ENCODE measurements at places on chromosomes 16 and 17.

GRCh38 chr16:76882105-76882504 lies 308.9 kb upstream of the MON1B start:
- DNase-seq, result no peak

DNA sequence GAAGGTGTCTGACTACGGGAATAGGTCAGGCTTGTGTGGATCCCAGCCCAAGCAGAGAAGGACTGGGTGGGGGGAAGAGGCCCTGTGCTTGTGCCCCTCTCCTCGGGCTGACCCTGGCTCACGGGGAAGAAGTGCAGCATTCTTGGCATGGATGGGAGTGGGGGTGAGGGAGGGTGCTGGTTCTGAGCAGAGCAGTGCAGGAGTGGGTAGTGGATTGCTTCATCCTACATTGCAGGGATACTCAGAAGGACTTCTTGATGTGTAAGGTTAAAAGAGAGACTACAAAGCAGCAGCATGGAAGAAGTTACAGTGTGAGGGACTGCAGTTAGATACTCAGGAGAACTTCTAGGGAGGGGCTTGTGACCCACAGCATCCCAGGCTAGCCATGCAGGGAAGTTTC lies 2.1 kb downstream of the ARHGAP23 start:
- no peak for DNase-seq

DNA sequence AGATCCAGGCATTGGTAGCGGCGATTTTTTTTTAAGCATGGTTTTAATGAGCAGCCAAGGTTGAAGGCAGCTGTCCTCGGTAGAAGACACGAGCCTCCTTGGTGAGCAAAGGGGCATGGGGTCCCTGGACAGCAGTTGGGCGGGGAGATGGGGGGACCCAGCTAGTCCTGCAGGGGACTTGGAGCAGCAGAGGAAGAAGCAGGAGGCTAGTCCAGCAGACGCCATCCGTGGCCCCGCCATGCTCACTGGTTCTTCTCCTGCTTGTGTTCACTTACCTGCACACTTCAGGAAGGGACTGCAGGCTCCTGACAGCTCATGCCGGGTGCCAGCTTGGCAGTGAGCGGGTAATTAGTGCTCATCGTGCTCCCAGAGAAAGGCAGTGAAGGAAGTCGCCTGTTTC lies 130.2 kb upstream of the CDH5 start:
- DNase-seq, result no peak

- DNase-seq, result no peak
Observed at GRCh38 chr16:8632675-8633182, 11.2 kb downstream of the METTL22 start.

DNA sequence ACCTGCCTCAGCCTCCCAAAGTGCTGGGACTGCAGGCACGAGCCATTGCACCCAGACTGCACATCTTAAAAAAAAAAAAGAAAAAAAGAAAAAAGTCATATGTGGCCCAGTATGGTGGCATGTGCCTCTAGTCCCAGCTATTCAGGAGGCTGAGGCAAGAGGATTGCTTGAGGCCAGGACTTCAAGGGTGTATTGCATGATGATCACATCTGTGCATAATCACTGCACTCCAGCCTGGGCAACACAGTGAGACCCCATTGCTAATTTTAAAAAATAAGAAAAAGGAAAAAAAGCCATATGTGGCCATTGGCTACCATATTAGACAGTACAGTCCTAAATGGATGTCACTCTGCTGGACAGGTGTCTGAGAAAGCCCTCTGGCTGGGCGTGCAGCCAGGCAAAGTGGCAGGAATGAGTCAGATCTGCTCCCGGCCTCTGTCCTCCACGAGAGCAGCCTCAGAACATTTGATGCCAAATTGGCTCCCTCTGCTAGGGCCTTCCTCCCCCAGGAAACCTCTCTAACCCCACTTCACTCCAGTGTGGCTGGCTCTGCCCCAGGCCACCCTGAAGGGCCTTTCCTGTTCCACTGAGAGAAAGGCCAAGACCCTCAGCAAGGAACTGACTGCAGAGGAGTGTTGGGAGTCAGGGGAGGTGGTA lies 14.7 kb downstream of the CA7 start:
- DNase-seq, result no peak

DNA sequence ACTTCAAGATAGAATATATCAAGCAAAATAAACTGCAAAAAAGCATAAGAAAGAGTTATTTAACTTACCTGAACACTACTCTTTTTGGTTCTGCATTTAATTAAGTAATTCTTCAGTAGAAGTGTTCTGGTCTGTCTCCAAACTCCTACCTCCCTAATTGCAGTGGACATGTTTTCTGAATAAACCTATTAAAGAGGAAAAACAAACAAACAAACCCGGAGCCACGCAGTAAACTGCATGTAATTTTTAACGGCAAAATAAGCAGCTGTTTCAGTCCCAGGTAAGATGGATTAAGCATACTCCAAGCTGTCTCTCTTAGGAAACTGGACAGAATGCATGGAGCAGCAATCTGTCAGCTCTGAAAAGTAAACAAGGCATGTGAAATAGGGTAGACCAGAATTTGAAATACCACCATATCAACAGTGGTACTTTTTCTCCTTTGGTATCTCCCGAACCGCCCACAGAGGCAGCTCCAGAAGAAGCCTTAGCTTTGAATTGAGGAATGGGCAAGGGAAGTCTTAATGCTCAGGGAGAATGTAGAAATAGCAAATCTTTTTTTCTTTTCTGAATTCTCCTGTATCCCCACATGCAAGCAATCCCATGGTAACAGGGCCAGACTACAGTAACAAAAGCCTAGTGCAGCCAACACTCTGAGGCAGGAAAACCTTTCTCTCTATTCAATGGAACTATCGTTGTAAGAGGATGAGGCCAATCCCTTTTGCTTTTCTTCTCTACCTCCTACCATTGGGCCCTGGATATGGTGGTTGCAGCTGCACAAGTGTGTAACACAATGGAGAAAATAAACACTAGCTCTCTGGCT lies 12.5 kb downstream of the ABCA5 start:
- DNase-seq, result no peak

GRCh38 chr17:12287953-12288352 lies 267.3 kb downstream of the MAP2K4 start:
- no peak for DNase-seq

DNA sequence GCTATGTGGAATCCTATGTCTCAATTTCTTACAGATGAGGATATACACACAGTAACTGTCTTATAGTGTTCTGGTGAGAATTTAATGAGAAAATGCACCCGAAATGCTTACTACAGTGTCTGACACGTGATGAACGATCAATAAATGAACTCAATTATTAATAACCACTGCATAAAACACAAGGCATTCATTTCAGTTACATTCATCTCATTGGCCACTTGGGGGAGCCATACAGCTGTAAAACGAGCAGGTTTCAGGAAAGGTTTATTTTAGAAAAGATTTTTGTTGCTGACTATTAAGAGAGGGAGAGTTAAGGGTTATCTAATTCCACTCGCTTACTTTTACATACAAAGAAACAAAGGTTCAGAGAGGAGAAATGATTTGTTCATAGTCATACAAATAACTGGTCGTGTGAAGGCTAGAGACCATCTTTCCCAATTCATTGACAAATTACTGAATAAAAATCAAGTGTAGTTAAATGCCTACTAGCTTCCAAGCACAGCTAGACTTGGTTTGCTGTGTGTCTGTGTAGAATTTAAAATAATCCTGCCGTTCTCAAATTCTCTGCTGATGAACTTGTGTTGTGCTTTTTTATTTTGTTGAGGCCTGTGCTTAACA lies 160.1 kb downstream of the MAP2K4 start:
- no peak for DNase-seq

DNA sequence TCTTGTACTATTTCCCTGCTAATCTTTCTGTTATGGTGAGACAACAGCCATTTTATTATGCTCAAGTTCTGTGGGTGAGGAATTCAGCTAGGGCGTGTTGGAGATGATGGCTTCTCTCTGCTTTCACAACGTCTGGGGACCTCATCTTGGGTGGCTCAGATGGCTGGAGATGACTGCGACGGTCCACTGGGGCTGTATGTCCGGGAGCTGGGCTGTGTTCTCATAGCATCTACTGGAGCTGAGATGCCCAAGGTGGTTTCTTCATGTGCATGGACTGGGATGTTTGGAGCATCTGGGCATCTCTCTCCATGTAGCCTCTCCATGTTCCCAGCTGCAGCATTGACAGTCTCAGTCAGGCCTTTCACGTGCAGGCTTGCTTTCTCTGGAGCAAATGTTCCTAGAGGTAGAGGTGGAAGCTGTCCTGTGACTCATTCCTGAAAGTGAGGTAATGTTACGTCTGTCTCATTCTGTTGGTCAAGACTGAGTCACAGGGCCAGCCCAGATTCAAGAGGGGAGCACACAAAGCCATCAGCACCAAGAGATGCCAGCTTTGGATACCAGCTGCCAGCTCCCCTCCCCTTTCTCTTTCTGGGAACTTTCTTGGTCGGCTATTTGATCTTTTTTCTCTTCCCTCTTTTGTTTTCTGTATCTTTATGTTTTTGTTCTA lies 96.2 kb downstream of the RAP1GAP2 start:
- DNase-seq, result no peak

- DNase-seq, result no peak
Observed at GRCh38 chr17:55895112-55895759, 144.4 kb downstream of the PCTP start.

- DNase-seq, result no peak
Observed at GRCh38 chr17:34556384-34556783, 23.0 kb upstream of the TMEM132E start.

DNA sequence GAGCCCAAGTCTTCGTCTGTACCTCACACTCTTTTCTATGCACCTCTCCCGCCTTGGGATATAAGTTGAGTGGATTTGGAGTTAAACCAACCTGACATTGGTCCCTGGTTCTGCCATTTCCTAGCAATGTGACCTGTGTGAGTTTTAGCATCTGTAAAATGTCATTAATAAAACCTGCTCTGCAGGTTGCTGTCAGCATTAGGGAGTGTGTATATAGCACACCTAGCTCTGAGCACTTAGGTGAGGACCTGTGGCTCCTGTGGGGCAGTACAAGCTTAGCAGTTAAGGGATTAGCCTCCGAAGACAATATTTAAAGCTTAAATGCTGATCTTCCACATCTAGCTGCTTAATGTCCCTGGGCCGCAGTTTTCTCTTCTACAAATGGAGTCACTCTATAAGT lies 248.0 kb downstream of the TMEM114 start:
- DNase-seq, result no peak

DNA sequence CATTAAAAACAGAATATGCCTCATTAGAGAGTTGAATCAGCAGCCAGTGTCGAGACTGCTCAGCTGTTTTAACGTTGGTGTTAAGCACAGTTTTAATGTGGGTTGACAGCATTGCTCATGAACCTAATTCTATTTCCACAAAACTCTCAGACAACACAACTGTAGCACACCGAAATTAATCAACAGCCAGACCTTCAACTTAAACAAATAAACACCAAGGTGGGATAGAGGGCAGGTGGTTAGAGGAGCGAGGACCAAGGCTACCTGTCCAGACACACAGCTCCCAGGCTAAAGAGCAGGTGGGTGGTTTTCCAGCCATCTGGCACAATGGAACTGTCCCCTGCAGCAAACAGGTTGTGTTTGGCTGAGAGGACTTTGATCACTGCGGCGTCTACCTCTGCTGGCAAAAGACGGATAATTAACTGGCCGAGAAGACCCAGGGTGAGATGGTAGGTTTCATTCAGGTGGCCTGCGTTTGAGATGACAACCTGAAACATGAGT lies 69.6 kb upstream of the ATP2A3 start:
- no peak for DNase-seq

GRCh38 chr17:41642252-41643156 lies 18.1 kb upstream of the KRT17 start:
- DNase-seq, result no peak

- peak; percentile 67 for DNase-seq
Observed at GRCh38 chr16:79640513-79641360, 40.2 kb upstream of the MAF start.

DNA sequence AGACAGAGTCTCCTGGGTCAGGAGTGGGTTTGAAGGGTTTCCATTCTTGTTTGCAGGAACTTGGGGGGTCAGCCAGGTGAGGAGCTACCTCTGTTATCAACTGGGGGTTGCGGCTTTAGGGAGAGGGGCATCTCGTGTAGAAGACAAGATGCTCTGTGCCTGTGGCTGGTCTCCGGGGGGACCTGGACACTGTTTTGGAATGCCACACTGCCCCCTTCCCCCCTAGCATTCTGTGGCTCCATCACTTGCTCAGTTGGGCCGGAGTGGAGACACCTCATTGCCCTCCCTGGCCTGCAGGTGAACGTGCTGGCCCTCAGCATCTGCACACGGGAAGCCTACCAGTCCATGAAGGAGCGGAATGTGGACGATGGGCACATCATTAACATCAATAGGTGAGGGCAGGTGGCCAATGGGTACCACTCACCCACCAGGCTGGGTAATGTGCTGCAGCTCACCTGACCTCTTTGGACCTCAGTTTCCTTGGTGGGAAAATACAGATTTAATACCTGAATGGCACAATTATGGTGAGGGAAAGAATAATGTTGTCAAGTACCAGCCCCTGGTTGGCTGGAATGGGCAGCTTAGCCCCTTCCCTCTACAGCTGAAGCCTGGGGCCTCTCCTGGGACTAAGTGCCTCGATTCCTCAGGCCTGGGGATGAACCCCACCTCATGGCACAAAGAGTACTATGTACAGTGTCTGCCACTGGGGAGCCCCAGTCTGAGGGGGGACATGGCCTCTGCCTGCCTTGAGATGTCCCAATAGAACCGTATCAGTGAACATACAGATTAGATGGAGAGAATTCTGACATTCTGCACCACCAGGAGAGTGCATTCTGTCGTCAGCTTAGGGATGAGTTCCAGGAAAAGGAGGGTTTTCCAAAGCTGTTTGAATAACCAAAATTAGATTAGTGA lies 3.3 kb upstream of the MRM1 start:
- DNase-seq, result no peak

DNA sequence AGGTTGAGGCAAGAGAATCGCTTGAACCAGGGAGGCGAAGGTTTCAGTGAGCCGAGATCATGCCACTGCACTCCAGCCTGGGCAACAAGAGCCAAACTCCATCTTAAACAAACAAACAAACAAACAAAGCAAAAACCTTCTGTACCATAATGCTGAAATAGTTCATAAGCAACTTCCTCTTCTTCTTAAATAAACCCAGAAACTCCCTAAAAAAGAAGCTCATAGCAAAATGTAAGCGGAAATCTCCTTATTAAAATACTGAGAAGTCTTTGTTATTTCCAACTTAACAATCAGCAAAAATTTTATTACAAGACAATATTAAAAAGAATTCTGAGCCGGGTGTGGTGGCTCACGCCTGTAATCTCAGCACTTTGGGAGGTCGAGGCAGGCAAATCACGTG lies 82.8 kb downstream of the FBXL20 start:
- DNase-seq, result no peak

GRCh38 chr16:14375132-14375491 lies 254.9 kb downstream of the PARN start:
- no peak for DNase-seq

Data from CD4-positive, alpha-beta T cell treated with Interleukin-15 for 4 hours (primary cell).